ENCODE measurements at places on chromosomes 6 and 20.

GRCh38 chr6:29744621-29745020 lies 21.4 kb downstream of the HLA-F start:
- no peak for DNase-seq

DNA sequence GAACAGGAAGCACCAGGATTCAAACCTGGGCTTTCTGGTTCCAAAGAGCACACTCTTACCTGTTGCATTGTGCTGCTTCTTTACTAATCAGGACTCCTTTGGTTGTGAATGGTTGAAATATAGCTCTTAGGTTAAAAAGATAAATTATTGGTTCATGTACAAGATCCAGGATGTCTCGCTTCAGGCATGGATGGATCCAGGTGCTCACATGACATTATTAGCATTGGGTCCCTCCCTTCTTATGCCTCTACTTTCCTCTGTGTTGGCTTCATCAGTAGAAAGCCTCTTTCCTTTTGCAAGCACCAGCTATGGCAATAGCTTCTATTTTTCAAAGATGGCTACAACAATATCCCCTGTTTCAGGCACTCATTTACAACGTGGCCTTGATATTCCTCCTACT lies 217.7 kb upstream of the SULF2 start:
- DNase-seq: no peak

DNA sequence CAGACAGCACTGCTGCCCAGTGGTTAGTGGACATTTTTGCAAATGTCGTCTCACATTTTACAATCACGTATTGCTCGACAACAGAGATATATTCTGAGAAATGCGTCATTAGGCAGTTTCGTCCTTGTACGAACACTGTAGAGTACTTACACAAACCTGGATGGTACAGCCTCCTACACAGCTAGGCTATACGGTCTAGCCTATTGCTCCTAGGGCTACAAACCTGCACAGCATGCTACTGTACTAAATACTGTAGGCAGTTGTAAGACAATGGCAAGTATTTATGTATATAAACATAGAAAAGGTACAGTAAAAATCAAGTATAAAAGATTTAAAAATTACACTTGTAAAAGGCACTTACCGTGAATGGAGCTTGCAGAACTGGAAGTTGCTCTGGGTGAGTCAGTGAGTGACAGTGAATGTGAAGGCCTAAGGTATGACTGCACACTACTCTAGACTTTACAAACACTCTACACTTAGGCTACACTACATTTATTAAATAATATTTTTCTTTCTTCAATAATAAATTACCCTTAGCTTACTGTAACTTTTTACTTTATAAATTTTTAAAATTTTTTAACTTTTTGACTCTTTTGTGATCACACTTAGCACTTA lies 43.1 kb downstream of the ALDH5A1 start:
- DNase-seq: no peak

DNA sequence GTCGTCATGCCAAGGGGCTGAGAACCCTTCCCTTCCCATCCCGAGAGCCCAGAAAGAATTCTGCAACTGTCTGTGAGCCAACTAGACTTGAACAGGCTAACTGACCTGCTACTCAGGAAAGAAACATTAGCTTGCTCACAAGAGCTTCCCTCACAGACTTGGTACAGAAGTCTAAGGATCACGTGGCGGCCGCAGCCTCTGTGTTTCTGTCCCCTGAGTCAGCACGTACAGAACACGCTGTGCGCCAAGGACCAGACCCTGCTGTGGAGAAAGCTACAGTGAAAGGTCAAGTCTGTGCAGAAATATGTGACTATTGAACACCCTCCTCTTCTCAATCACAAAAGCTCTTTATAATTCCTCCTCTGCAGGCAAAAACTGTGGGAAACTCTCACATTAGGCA lies 151.3 kb upstream of the QKI start:
- DNase-seq: no peak

DNA sequence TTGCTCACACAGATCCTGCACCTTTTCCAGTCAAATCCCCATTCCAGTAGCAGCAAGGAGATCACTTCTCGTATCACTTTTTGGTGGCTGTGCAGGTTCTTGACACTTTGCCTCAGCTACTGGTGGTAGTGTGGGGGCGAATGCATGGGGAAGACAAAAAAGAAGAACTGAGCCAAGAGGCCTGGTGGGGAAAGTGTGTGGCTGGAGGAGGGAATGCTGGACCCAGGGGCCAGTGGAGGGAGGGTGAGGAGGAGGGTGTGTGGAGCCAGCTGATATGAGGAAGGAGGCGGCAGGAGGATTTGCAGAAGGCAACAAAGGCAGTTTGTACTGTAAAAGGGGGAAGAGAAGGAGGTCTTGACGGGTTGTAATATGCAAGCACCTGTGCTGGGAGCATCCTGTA lies 15.7 kb upstream of the HLA-C start:
- no peak for DNase-seq

GRCh38 chr6:73391675-73392074 lies 3.0 kb upstream of the DDX43 start:
- no peak for DNase-seq

- no peak for DNase-seq
Measured at GRCh38 chr6:168214586-168215104, 104.9 kb downstream of the DACT2 start.

- DNase-seq: no peak
Measured at GRCh38 chr6:57265755-57266221, 43.7 kb upstream of the RAB23 start.

DNA sequence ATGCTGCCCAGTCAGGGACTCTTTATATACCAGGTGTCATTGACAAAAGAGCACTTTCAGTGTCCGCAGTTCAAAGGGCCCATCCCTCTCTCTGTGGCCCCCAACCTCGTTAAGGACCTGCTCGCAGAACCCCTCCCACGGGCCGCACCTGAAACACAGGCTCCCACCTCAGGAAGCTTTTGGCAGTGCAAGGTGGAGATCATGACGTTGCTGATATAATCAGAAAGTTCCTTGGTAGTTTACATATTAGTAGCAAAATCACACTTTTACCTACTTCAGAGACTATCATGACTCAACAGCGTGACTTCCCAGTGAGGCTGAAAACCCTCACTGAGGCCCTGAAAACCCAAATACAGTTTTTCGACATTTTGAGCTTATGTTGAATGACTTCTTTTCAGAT lies 4.1 kb downstream of the TTLL2 start:
- DNase-seq: no peak

DNA sequence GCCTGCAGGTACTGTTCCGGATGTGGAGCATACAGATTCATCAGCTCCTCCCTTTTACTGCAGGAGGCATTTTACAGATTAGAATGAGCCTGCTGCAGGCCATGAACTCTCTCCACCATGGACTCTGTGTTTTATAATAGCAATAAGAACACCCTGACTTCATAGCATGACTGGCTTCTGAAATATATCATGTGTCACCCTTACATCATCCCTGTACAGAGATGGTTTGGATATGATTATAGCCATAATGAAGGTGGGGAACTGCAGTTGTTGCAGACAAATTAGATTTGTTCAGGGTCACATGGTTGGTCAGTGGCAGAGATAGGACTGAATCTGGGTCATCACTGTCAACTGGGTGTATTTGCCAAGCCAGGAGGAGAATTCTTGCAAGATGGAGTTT lies 100.7 kb downstream of the FOXO3 start:
- no peak for DNase-seq

GRCh38 chr20:39876976-39877635 lies 811.9 kb downstream of the MAFB start:
- no peak for DNase-seq

DNA sequence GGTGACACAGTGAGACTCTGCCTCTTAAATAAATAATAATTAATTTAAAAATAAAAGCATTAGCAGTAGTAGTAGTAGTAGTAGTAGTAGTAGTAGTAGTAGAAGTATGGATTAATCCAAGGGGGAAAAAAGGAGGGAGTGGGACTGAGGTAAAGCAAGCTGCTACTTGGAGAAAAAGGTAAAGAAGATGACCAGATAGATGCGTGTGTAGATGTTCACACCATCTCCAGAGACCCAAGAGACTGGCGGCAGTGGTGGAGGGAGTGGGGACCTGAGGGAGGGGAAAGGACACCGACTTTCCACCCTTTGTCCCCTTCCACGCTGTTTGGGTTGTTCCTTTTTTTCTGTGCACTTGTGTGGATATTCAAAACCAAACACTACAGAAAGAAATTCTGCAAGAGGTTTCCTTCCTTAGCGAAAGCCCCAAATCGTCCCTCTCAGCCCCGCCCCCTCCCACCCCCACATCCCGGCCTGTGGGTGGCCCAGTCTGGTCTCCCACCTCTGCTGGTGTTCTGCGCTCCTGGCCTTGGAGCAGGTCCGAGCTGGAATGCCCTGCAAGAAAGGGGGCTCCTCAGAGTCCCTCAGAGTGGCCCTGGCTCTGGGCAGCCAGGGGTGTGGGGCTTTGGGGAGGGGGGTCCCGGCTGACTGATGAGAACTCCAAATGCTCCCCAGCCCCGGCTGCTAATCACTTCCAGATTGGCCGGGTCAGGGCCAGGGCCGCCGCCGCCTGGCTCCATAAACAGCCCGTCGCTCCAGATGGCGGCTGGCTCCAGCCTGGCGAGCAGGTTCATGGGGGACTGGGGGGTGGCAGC lies 60.2 kb downstream of the UBE2V1 start:
- no peak for DNase-seq

DNA sequence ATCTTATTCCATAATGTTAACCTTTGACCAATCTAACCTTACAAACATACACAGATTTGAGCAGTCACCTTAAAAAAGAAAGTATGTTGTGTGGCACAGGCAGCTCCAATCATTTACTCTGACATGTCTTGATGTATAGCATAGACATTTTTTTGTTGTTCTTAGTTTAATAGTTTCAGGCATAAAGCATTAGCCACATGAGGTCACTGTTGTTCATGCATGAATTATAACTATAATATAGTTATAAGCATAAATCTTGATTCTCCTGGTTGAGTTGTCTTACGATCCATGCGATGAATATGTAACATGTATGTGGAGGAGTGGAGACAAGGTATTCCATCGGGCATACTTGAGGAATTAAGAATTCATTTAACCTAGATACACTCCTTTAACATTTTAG lies 26.1 kb upstream of the NKAIN2 start:
- DNase-seq: no peak

GRCh38 chr20:34331838-34332237 lies 28.7 kb upstream of the AHCY start:
- no peak for DNase-seq

DNA sequence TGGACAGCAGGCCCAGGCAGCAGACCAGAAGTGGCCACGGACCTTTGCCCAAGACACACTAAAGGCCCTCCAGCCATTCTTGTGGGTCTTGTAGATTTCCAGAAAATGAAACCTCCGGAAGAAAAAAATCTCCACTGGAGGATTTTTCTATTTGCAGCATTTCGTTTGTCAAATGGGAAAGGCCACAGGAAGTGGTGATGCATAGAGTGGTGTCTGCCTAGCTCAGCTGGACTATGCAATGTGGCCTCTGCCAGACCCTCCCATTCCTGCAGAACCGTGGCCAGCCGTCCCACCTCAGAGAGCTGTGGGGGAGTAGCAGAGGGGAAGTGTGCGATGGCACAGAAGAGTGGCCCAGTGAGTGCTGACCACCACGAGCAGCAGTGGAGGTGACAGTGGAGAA lies 24.0 kb upstream of the INSM1 start:
- DNase-seq: no peak

- no peak for DNase-seq
Measured at GRCh38 chr20:53074811-53075314, 102.7 kb downstream of the TSHZ2 start.

DNA sequence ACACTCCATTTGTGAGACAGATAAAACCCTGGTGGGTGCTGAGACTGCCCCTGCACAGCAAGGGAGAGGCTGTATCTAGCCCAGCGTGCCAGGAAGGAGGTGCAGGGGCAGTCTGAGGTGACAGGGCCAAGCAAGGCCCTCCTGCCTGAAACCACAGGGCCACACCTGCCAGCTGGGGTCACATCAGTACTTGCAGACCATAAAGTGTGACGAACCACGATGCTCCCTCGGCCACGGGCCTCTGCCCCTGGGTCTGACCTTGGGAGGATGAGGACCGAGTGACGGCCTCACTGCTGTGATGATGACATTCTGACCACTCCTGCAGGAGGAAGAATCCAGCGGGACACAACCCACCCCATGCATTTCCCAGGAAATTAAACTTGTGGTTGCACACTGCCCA lies 75.1 kb downstream of the NINL start:
- no peak for DNase-seq

- DNase-seq: no peak
Measured at GRCh38 chr6:28264834-28265401, 2.0 kb upstream of the ZSCAN26 start.

- DNase-seq: no peak
Measured at GRCh38 chr20:8002056-8002455, 17.5 kb downstream of the TMX4 start.

- DNase-seq: no peak
Measured at GRCh38 chr6:20188630-20189075, 23.6 kb downstream of the MBOAT1 start.

- DNase-seq: no peak
Measured at GRCh38 chr6:72626126-72626525, 4.3 kb downstream of the KCNQ5 start.

DNA sequence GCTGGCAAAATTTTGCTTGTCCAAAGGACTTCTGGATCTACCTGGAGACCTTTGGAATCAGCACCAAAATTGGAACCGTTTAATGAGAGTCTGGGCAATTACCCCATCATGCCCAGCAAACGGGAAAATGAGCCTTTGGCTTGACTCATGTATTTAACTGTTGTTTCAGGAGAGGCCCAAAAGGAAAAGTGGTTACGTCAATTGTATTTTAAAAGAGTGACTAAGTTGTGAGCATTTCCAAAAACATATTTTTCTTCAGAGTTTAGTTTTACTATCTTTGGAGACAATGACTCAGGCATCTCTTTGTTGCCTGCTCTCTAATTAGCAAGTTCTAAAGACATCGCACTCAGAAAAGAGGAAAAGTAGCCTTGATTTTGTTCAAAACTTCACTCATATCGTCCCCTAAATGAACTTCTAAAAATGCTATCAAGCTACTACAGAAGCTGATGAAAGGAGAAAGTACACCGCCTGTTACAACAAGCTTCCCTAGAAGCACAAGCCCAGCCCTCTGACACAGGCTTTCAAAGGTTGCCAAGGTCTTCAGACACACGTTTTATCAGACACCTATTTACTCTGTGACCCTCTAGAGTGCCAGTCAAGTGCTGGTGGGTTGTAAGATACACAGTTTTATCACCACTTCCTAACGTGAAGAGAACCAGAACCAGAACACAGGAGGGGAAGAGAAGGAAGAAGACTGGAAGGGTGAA lies 146.2 kb downstream of the TBX18 start:
- DNase-seq: no peak

GRCh38 chr6:85580878-85581267 lies 12.8 kb downstream of the SNX14 start:
- no peak for DNase-seq

DNA sequence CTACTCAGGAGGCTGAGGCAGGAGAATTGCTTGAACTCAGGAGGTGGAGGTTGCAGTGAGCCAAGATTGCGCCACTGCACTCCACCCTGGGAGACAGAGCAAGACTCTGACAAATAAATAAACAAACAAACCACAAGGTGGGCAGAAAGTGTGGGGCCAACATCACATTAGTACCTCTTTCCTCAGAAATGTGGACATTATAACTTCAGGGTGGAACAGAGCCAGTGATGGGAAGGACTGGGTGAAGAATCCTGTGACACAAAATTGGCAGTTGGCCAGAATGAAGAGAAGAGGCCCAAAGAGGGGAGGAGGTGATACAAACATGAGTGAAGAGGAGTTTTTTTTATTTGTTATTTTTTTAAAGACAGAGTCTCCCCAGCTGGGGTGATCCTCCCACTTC lies 50.6 kb downstream of the NUP153 start:
- no peak for DNase-seq

- DNase-seq: no peak
Measured at GRCh38 chr6:157069585-157069984, 253.7 kb downstream of the TMEM242 start.

GRCh38 chr6:166446567-166447065 lies 63.9 kb upstream of the MPC1 start:
- DNase-seq: no peak

Measured in activated B cell treated with CpG ODN at 0.5 μM for 24 hours (primary cell).